ENCODE measurements at places on chromosomes 13 and 19.

DNA sequence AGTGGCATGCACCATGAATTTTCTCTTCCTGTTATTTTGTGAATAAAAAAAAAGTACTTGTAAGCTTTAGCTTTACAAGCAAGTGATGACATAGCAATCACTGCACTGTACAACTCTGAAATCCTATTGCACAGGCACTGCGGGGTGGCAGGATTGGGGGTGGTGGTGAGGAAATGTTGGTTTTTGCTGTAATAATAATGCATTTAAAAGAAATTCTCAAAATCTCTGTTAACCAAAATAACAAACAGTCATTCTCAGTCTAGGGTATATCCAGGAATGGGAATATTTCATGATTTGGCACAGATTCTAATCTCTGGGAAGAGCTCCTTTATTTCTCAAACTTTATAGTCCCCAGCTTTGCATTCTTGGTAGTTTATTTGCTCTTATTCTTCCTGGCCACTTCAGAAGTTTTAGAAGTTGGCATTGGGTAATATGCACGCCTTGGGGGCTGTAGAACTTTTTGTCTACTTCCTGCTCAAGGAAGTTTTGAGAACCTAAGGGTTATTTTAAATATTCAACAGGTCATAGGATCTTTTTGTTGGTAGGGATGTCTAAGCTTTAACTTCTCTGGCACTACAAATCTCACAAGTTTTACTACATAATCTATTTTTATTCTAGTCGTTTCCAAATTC is 353.0 kb upstream of the KLF12 start:
- DNase-seq, result no peak

GRCh38 chr13:35598790-35599369 is 122.4 kb upstream of the MAB21L1 start:
- no peak for DNase-seq

- DNase-seq, result peak; percentile 49
Observed at GRCh38 chr13:24709186-24709913, 29.1 kb downstream of the ATP12A start.

GRCh38 chr19:6056282-6056741 is 54.0 kb downstream of the RFX2 start:
- DNase-seq, result no peak

- DNase-seq, result no peak
Observed at GRCh38 chr19:39082745-39083598, 1.2 kb upstream of the ACP7 start.

DNA sequence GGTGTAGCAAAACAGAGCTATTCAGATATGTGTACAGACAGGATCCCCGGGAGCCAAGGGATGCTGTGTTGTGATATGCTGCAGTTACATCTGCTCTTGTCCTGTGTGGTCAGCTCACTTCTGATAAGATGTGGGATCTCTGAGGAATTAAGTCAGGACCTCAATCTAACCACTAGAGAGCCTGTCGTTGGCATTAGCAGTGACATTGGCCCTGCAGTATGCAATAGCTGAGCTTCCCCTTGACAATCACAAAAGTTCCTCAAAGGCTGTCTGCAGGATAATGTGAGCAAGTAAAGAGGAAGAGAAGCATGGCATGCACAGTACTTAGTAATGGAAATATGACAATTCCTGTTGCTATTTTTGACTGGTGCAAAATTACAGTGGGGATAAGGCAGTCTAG is 203.4 kb upstream of the MIR17HG start:
- DNase-seq, result no peak

- DNase-seq, result no peak
Observed at GRCh38 chr19:54155694-54156093, 3.8 kb downstream of the LENG1 start.

DNA sequence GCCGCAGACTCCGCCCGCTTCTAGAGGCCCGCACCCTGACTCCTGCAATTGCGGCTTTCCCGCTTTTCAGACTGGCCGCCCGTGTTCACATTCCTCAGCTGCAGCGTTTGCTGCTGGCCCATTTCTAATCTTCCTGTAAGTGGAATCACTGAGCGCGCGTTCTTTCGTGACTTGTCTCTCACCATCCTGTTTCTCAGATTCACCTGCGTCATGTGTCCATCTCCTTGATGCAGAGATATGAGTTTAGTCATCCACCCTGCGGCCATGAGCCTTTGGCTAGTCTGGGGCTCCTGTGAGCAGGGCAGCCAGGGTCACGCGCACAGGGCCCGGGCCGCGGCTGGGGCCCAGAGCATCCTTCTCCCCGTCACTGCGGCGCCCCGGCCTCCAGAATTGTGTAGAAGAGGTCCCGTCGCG is 110.0 kb downstream of the CRYL1 start:
- DNase-seq, result no peak

- no peak for DNase-seq
Observed at GRCh38 chr19:13646758-13647157, 117.6 kb upstream of the MRI1 start.

DNA sequence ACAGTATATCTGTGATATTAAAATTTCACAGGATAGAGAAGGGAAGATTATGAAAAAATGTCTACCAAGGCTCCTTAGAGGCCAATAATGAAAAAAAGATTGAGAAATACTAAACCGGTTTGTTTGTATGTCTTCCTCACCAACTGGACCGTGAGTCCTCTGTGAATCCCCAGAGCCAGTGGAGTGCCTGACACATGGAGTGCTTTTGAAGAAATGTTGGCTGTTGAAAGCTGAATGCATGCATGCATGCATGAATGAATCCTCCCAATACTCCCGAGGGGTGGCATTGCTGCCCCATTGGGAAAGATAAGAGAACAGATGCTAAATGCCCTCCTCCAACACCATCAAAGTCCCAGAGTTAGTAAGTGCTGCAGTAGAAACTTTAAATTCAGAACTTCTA is 152.7 kb upstream of the SERP2 start:
- DNase-seq, result no peak

DNA sequence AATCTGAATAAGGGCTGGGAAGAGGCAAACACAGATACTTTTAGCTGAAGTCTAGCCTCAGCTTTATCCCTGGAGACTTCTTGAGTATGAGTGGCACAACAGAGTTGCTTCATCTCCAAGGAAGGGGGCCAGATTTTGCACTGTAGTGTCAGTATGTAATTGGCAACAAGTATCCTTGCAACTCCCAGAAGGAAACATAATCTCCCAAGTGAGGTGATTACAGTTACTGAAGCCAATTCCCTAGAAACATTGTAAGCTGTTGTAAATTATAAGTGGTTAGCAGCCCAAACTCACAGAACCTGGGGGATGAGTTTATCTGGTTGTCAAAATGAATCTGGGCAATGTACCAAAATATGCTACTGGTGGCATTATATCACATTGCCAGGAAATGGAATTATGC is 2065.7 kb upstream of the PCDH20 start:
- no peak for DNase-seq

DNA sequence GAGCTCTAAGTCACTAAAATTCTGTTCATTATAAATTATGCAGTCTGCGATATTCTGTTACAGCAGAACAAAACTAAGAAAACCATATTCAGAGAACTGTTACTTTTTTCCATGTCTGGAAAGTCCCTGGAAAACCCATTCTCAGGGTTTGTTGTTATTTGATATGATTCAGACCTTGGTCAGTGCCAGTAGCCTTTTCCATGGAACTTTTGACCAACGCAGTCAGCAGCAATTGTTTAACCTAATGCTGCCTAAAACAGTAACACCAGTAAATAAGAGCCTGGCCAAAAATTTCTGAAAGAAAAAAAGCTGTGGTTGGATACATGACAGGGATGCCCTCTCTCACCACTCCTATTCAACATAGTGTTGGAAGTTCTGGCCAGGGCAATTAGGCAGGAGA is 402.7 kb downstream of the TBC1D4 start:
- no peak for DNase-seq

GRCh38 chr19:30479231-30479630 is 107.0 kb downstream of the ZNF536 start:
- no peak for DNase-seq

DNA sequence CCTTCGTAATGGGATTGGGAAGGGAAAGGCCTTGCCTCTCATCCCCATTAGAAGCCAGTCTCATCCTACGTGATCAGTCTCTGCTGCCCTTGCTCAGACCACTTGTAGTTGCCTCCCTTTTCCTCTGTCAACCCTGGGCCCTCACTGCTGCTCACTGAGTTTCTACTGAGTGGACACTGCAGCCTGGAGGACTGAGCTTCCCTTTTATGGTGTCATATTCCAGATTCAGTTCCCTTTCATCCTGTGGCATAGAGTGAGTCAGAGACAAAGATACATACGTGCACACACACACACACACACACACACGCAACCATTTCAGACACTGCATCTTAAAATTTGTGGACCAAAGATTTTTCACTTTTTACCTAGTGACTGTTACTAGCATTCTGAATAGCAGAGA is 56.6 kb downstream of the COG3 start:
- DNase-seq, result no peak

GRCh38 chr19:50695251-50696093 is 24.1 kb downstream of the SHANK1 start:
- DNase-seq, result no peak

DNA sequence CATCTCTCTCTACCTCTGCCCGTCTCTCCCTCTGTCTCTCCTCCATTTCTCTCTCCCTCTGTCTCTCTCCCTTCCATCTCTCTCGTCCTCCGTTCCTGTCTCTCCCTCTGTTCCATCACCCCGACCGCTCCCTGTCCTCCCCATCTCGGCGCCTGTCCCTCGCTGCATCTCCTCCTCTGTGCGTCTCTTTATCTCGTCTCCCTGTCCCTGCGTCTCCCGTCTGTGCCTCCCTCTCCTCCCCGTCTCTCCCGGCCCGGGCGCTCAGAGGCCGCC is 4.6 kb downstream of the GRIN2D start:
- no peak for DNase-seq

DNA sequence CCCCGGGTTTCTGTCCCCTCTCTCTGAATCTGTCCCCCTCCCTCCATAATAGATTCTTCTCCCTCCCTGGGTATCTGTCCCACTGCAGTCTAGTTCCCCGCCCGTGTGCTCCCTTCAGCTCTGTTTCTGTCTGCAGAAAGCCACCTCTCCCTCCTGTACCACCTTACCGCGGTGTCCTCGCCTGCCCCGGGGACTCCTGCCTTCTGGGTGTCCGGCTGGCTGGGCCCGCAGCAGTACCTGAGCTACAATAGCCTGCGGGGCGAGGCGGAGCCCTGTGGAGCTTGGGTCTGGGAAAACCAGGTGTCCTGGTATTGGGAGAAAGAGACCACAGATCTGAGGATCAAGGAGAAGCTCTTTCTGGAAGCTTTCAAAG is 1.3 kb downstream of the FCGRT start:
- no peak for DNase-seq

GRCh38 chr13:67792151-67792676 is 562.1 kb upstream of the PCDH9 start:
- no peak for DNase-seq

- no peak for DNase-seq
Observed at GRCh38 chr13:111256458-111256857, 64.0 kb upstream of the TEX29 start.

GRCh38 chr13:98549728-98550317 is 27.1 kb downstream of the STK24 start:
- no peak for DNase-seq

GRCh38 chr13:84297251-84297650 is 415.0 kb upstream of the SLITRK1 start:
- no peak for DNase-seq

GRCh38 chr19:19385896-19386869 is 19.3 kb upstream of the GATAD2A start:
- DNase-seq, result peak; percentile 48

DNA sequence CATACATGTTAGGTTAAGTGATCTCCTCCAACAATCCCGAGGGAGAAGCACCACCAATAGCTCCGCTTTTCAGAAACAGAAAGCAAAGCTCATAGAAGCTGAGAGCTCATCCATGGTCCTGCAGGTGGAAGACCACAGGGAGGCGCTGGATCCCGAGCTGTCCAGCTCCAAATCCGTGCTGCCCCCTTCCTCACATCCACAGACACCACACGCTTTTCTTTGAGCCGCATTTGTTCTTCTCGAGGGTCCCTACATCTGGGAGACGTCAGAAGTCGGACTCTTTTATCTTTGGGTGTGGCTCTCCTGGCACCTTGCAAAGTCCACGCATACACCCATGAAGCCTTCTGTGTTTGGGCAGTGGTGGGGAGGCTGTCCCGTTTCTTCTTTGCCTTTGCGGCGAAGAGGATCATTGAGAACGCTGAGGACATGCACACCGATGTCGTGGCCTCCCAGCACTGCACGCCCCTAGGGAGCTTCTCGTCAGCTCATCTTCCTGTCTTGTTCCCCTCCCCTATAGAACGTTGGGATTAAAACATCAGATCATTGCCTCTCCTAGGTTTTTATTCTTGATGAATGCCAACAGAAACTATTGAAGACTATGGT is 184.8 kb downstream of the TEX29 start:
- no peak for DNase-seq

GRCh38 chr13:21035498-21035897 is 25.9 kb downstream of the LATS2 start:
- DNase-seq, result no peak

GRCh38 chr13:48531416-48532255 is 1.2 kb downstream of the RCBTB2 start:
- no peak for DNase-seq

GRCh38 chr19:54517483-54517882 is 14.9 kb downstream of the LAIR2 start:
- DNase-seq, result peak; percentile 44

DNA sequence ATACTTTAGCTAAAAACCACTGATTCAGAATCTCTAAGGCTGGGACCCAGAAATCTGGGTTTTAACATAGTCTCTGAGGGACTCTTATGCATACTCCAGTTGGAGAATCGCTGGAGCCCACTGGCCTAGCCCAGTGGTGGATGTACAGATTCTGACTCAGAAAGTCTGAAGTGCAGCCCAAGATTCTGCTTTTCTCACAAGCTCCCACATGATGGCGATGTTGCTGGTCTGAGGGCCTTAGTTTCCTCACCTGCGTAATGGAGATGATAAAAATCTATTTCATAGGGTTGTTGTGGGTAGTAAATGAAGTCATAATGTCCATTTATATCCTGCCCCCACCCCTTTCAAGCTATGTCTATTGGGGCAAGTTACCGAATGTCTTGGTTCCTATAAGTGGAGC is 7.7 kb upstream of the CDADC1 start:
- DNase-seq, result peak; percentile 14

DNA sequence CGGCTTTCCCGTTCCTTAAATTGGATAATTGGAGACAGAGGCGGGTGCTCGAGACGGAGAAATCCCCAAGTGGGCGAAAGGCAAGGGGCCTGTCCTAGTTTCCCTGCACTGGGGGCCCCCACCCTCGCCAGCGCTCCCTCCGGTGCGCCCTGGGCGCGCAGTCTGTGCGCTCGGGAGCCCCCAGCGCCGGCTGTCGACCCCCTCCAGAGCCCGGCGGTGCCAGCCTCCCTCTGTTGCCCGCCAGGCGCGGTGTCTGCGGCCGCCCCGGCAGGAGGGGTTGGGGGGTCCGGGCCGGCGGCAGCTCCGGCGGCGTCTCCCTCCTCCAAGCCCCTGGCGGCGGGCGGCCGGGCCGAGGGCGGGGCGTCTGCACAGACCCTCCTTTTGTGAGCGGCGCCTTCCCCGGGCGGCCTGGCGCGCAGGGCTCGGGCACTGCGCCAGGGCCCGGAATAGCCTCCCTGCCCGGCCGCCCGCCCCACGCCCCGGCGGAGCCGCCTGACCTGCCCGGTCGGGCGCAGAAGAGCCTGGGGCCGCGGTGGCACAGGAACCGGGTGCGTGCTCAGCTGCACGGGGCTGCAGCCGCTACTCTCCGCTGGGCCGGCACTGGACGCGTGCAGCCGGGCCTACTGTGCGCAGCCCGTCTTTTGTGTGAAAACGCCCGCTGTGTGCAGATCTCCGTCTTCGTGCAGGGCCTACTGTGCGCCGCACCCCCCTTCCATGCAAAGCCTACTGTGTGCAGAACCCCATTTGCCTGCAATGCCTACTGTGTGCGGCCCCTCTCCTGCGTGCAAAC is 13.2 kb downstream of the GADD45B start:
- no peak for DNase-seq

- peak; percentile 93 for DNase-seq
Observed at GRCh38 chr19:4669723-4670480, at the start of gene MYDGF. TSS of gene MYDGF (minus strand) at chr19:4670342. CDS start at chr19:4670334, 8 bp downstream.

All from T-helper 9 cell (primary cell).